ENCODE measurements at places on chromosomes 1 and 21.

GRCh38 chr1:207822124-207822601 lies 70.3 kb downstream of the CD46 start:
- no peak for DNase-seq

- DNase-seq, result no peak
Measured at GRCh38 chr1:147847831-147848230, 54.8 kb upstream of the GJA8 start.

- DNase-seq, result no peak
Measured at GRCh38 chr1:84988588-84988987, 8.3 kb downstream of the MCOLN2 start.

DNA sequence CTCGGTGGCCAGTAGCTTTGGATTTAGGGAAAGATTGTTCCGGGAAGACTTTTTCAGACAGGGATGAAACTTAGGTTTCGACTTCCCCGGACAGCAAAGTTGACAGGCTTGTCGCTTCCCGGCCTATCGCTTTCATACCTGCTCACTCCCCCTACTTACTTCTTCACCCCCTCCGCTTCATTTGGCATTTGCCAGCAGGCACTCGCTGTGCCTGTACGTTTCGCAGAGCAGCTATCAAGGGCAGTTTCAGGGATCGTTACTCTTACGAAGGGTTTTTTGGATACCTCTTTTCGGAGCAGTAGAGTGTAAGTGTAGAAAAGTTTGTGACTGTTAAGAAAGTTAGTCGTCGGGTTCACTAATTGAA lies 393 bp downstream of the BLZF1 start:
- peak; percentile 37 for DNase-seq

DNA sequence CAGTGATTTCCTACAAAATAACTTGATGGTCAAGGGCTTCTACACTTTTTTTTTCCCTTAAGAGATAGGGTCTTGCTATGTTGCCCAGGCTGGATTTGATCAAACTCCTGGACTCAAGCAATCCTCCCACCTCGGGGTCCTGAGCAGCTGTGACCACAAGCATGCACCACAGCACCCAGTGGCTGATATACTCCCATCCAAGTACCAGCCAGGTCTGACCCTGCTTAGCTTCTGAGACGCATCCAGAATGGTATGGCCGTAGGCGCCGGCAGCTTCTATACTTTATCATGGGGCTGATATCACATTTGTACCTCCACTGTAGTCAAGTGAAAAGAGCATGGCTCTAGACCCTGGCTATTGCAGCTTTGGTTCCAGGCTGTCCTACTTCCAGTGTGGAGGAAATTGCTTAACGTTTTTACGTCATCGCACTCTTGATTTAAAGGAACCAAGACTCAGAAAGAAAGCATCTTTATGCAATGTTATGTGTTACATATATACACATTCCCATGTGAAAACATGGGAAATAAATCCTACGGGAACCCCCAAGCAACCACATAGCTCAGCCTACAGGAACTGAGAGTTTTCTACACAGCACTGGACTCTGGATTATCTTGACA lies 39.5 kb downstream of the PDPN start:
- DNase-seq, result no peak

- DNase-seq, result no peak
Measured at GRCh38 chr1:212562771-212563170, 45.8 kb upstream of the ATF3 start.

Data from caudate nucleus (tissue), 63 donors.